ENCODE measurements at places on chromosomes 12 and 14.
A peak's percentile ranks its signal among the peaks of the same experiment; 100 is the strongest.

GRCh38 chr12:96786791-96787190, 120.3 kb upstream of the NEDD1 start:
- no peak for DNase-seq

- DNase-seq, result no peak
These were observed 28.0 kb downstream of the VPS37B start for GRCh38 chr12:122867691-122868461.

DNA sequence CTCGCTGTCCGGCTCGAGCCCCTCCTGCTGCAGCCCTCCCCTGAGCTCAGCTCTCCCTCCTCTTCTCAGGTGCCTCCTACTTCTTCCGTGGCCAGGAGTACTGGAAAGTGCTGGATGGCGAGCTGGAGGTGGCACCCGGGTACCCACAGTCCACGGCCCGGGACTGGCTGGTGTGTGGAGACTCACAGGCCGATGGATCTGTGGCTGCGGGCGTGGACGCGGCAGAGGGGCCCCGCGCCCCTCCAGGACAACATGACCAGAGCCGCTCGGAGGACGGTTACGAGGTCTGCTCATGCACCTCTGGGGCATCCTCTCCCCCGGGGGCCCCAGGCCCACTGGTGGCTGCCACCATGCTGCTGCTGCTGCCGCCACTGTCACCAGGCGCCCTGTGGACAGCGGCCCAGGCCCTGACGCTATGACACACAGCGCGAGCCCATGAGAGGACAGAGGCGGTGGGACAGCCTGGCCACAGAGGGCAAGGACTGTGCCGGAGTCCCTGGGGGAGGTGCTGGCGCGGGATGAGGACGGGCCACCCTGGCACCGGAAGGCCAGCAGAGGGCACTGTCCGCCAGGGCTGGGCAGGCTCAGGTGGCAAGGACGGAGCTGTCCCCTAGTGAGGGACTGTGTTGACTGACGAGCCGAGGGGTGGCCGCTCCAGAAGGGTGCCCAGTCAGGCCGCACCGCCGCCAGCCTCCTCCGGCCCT, 22.8 kb downstream of the MMP17 start:
- DNase-seq, result no peak

DNA sequence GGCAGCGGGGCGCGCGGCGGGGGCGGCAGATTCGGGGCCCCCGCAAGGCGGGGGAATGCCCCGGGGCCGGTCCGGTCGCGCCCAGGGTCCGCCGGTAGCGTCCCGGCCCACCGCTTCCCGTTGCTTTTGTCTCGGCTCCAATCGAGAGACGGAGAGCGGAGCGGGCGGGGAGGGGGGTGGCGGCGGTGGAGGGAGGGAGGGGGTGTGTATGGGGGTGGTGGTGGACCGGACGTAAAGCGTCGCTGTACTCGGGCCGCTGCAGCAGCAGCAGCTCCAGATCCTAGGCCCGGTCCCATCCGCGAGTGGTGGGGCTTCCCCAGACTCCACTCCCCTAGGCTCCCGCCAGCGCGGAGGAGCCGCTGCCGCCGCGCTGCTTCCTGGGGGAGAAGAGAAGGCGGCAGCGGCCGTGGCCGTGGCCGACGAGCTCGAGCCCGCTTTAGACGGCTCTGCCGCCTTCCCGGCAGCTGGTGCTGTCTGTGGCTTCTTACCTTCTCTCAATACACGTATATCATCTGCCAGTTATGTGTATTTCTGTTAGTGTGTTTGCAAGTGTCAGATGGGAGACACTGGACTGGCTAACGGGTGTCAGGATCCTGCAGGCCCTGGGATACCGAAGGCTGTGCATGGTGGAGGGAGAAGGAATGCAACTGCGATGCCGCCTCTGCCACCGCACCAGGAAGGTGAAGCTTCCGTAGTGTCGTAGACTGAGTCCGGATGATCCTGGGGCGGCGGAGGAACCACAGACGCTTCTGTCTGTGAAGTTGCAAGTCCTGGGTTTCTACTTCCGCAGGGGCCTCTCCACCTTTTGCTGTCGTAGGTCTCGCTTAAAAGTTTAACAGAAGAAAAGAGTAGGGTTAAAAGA, 508 bp downstream of the CNOT2 start:
- DNase-seq, result peak; percentile 57

DNA sequence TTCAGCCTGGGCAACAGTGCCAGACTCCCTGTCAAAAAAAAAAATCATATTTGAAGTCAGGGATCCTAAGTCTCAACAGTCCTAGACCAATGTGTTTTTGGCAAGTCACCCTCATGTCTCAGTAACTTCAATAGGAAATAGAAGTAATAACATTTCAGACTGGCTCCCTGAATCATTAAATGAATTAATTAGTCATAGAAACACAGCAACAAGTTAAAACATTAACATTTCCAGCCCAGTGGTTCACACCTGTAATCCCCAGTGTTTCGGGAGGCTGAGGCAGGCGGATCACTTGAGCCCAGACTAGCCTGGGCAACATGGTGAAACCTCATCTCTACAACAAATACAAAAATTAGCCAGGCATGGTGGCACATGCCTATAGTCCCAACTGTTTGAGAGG, 125.2 kb downstream of the GTF2A1 start:
- DNase-seq, result no peak

GRCh38 chr12:111056618-111057521, 136.5 kb upstream of the MYL2 start:
- peak; percentile 35 for DNase-seq

GRCh38 chr12:132430838-132431774, 58.8 kb upstream of the FBRSL1 start:
- DNase-seq, result no peak

DNA sequence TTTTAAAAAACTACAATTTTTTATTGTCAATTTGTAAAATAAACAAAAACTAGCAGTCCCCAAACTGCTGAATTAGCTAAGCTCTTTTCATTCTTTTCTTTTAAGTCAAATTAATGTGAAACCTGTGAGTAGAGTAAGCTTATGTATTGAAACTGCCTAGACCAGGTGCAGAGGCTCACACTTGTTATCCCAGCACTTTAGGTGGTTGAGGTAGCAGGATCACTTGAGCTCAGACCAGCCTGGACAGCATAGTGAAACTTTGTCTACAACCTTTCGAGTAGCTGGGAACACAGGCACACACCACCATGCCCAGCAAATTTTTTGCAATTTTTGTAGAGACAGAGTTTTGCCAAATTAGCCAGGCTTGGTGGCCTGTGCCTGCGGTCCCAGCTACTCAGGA, 26.4 kb downstream of the SCFD1 start:
- DNase-seq, result no peak

DNA sequence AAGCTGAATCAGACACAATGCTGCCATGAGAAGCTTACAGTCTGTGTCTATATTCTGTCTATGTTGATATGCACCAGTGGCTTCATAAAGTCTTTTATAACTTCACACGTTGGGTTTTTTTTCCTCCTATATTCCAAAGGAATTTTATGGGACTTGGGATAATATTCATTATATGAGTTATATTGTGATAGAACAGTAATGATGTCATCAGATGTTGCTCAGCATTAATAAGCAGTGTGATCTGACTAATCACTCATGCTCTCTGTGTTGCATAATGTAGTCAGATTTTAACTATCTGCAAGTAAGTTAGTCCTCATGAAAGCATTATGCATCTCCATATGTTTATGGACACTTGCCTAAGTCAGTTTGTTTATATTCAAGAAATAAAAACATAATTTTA, 159.6 kb downstream of the PLCZ1 start:
- no peak for DNase-seq

DNA sequence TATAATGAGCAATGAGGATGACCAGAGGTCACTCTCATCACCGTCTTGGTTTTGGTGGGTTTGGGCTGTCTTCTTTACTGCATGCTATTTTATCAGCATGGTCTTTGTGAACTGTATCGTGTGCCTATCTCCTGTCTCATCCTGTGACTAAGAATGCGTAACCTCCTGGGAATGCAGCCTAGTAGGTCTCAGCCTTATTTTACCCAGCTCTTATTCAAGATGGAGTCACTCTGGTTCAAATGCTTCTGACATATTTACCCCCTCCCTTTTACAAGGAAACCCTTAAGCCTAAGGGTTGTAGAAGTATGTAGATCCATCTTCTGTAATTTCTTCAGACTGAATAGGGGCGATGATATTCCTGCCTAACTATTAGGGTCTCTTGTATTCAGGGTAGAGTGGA, 8.4 kb downstream of the IFI27L1 start:
- no peak for DNase-seq

GRCh38 chr12:121043067-121043466, 4.0 kb upstream of the OASL start:
- no peak for DNase-seq

DNA sequence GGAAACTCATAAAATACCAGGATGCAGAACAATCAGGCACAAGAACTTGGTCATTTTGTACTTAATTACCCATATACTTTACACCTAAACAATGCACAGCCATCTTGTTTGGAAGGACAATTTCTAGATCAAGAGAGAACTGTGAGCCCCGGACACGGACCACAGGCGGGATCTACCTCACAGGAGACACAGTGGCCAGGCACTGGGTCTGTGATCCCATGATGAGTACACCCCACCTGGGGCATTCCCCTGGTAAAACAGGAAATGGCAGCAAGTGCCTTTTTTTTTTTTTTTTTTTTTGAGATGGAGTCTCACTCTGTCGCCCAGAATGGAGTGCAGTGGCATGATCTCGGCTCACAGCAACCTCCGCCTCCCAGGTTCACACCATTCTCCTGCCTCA, 15.2 kb downstream of the GOLGA3 start:
- no peak for DNase-seq

DNA sequence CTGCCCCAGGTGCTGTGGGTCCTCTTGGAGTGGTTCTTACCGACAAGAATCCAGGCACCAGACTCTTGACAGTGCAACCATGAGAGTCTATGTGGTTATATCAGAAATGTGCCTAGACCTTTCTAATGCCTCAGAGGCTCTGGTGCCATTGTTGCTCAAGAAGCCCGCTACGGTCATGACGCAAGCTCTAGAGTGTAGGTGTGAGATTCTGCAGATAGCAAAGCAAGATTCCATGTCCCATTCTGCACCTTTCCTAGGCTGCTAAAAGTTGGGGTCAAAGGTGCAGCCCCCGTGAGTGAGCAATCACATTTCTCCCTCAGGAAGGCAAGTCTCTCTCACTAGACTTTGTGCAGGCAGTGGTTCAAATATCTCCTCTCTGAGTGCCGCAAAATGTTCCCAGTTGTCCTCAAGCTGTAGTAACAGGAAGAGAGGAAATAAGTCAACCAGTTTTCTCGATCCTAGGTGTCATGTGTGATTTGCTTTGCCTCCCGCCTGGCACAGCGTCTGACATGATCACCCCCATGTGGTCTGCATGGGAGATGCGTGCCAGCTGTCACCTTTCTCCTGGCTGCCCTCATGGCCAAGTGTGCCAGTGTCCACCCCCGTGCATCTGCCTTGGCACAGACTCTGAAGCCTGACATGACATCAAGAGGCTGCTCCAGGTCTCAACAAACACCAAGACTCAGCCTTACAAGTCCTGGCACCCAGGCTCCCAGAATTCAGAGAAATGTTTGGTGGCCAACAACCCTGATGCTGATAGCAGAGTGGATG, 122.5 kb upstream of the COCH start:
- no peak for DNase-seq

DNA sequence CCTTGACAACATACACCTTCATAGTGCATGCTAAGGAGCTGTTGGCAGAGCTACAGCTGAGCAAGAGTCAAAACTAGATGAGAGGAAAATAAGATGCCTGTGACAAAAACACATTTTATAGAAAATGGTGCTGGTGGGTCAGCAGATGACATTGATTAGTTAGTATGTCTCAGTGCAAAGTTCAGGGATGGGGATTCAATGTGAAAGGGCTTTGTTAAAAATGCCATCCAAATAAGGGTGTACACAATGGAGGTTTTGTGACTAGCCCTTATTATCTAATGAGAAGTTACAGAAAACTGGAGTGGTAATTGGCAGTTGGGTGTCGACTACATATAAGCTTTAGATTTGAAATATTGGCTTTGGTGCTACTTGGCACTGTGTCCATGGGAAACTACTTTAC, 169.0 kb downstream of the MON2 start:
- no peak for DNase-seq

All from activated T-helper 9 cell treated with anti-CD3 and anti-CD28 coated beads, Interleukin-2, amount 50 U/mL, for 16 hours (primary cell).